ENCODE measurements at places on chromosomes 5 and 9. TPM values are rescaled to one million over a fixed set of nuclear protein-coding genes. Genes with fewer than 3 reads are reported as not detected.

Gene BNC2
- 9.6 TPM for total RNA-seq

Gene FGF18
- 0.49 TPM for total RNA-seq

Gene ZNF300
- 4.5 TPM for total RNA-seq

Gene SGCD
- total RNA-seq, result 3.4 TPM

Gene SMU1
- 17.5 TPM for total RNA-seq

Gene CDC25C
- 0.54 TPM for total RNA-seq

Gene CATSPER3
- total RNA-seq, result not detected

Gene OTULINL
- not detected for total RNA-seq

Gene ANKRD18A
- total RNA-seq, result not detected

Gene ERAP2
- 10.7 TPM for total RNA-seq

Gene ZNF883
- 1.8 TPM for total RNA-seq

Gene C9orf72
- 5.8 TPM for total RNA-seq

Gene FCHO2
- total RNA-seq, result 7.4 TPM

Gene ANKRD31
- 0.54 TPM for total RNA-seq

Gene TAF1L
- not detected for total RNA-seq

Gene NFIB
- total RNA-seq, result 81.8 TPM

Gene CER1
- not detected for total RNA-seq

Gene ADAMTS16
- total RNA-seq, result not detected

Gene SLC31A1
- total RNA-seq, result 33.5 TPM

Gene ANGPTL2
- total RNA-seq, result 71.5 TPM

Gene LPAR1
- total RNA-seq, result 57.3 TPM

Gene CPLANE1
- total RNA-seq, result 8.7 TPM

Gene PAPPA
- total RNA-seq, result 78.9 TPM

Gene TNFSF8
- not detected for total RNA-seq

Gene IL4
- not detected for total RNA-seq

Gene IL33
- total RNA-seq, result 185 TPM

Gene PCDHGB2
- 3.2 TPM for total RNA-seq

Gene TGFBI
- 1,161 TPM for total RNA-seq

Gene TMEM245
- 50.7 TPM for total RNA-seq

Gene SLC46A2
- not detected for total RNA-seq

Gene SLC25A2
- not detected for total RNA-seq

Gene LCN12
- not detected for total RNA-seq

Gene HACD4
- 0.36 TPM for total RNA-seq

Gene DPP7
- total RNA-seq, result 136 TPM

Gene ADGRD2
- not detected for total RNA-seq

Gene NUTM2G
- not detected for total RNA-seq

Gene SLCO6A1
- not detected for total RNA-seq

Gene GDF9
- not detected for total RNA-seq

Gene CCL27
- not detected for total RNA-seq

Gene PTPRD
- total RNA-seq, result 1.8 TPM

Gene TEX48
- not detected for total RNA-seq

Gene SNCB
- total RNA-seq, result not detected

Gene C7
- 1,610 TPM for total RNA-seq

Gene CDC14B
- 7.5 TPM for total RNA-seq

Gene ELAVL2
- not detected for total RNA-seq

Gene LHX2
- total RNA-seq, result under 0.01 TPM
